ENCODE measurements at places on chromosomes 13 and 19.

DNA sequence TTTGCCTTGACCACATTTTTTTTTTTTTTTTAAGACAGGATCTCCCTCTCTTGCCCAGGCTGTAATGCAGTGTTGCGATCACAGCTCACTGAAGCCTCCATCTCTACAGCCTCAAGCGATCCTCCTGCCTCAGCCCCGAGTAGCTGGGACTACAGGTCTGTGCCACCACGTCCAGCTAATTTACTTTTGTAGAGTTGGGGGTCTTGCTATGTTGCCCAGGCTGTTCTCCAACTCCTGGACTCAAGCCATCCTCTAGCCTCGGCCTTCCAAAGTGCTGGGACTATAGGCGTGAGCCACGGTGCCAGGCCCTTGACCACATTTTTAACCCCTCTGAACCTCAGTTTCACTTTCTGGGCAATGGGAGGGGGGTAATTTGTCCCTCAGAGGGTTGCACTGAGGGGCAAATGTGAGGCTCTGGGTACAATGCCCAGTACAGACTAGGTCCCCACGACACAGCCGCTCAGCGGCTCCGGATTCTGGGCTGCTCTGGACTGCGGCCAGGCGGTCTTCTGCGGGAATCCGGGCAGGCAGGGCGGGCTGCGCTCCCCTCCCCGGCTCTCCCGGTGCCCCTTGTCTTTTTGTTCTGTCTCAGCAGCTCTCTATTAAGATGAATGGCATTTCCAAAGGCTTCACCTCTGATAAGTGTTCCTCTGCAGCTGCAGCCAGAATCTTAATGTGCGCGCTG is 3.8 kb upstream of the ALOX5AP start:
- DNase-seq, result no peak

- DNase-seq, result no peak
Observed at GRCh38 chr19:54473071-54473891, at the start of gene CDC42EP5. TSS of gene CDC42EP5 (minus strand) at chr19:54473296. CDS start at chr19:54465547, 7,749 bp downstream.

DNA sequence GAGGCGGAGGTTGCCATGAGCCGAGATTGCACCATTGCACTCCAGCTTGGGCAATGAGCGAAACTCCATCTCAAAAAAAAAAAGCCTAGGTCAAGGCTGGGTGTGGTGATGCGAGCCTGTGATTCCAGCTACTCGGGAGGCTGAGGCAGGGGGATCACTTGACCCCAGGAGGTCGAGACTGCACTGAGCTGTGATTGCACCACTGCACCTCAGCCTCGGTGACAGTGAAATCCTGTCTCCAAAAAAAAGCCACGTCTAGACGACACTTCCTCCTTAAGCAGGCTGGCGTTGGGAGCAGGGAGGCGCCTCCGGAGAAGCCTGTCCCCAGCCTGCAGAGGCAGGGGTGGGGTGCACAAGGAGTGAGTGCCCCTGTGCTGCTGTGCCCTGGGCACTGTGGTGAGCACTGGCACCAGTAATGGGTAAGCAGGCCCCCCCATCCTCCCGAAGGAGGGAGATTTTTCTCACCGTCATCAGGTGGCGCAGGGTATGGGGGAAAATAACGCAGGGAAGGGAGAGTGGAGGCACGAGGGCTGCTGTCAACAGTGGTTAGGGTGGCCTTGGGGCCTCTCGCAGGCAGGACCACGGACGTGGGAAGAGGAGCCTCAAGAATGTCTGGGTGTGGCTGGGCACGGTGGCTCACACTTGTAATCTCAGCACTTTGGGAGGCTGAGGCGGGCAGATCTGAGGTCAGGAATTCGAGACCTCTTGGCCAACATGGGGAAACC is 706 bp downstream of the P2RY11 start:
- DNase-seq, result no peak

DNA sequence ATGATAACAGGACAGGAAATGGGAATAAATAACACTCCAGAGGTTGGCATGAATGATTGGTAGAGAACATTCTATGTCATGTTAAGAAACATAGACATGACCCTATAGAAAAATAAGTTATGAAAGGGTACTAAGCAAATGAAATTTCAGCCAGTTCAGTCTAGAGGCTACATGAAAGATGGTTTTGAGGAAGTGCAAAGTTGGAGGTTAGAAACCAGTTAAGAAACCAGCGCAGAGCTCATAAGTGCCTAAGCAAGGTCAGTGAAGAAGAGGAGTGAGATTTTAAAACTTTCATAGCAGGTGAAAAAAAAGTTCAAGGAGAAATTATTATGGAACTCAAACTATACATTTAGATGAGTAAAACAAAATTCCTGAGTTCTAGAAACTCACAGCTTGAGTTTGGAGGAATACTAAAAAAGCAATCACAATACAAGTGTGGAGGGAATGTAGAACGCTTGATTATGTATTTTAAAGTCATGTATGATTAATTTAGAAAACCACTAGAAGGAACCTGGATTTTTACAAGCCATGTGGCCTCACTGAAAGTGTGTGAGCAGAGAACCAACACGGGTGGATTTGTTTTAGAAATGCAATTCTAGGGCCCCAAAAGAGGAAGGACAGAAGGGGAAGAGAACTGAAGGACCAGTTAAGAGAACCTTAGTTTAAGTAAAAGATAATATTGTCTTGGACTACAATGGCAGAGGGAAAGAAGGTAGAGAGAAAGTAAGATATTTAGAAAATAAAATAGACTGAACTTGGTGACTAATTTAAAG is 162.4 kb downstream of the PCDH20 start:
- no peak for DNase-seq

- DNase-seq, result no peak
Observed at GRCh38 chr13:108302279-108302678, 32.8 kb downstream of the TNFSF13B start.

DNA sequence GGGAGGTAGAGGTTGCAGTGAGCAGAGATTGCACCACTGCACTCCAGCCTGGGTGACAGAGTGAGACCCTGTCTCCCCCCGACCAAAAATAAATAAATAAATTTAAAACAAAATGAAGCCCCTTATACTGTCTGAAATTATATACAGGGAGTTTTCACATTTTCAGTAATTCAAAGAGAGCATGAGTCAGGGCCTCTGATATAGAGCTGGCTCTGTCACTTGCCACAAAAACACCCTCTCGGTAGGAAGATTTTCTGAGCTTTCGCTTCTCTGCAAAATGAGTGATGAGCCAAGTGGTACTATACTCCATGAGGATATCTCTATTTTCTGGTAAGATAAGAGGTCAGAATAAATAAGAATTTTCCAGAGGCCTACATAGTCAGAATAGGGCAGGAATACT is 462.9 kb downstream of the COG6 start:
- no peak for DNase-seq

All from H1 (cell line).